Neural progenitor cell (in vitro differentiated cells): ENCODE measurements at places on chromosomes 16 and 17. TPM values are rescaled to one million over a fixed set of nuclear protein-coding genes. Genes with fewer than 3 reads are reported as not detected.

GRCh38 chr17:57956291-57957119 lies 1.3 kb upstream of the CUEDC1 start:
- no peak for DNase-seq

FOXF1 gene
- not detected in 2 replicates for total RNA-seq

DNA sequence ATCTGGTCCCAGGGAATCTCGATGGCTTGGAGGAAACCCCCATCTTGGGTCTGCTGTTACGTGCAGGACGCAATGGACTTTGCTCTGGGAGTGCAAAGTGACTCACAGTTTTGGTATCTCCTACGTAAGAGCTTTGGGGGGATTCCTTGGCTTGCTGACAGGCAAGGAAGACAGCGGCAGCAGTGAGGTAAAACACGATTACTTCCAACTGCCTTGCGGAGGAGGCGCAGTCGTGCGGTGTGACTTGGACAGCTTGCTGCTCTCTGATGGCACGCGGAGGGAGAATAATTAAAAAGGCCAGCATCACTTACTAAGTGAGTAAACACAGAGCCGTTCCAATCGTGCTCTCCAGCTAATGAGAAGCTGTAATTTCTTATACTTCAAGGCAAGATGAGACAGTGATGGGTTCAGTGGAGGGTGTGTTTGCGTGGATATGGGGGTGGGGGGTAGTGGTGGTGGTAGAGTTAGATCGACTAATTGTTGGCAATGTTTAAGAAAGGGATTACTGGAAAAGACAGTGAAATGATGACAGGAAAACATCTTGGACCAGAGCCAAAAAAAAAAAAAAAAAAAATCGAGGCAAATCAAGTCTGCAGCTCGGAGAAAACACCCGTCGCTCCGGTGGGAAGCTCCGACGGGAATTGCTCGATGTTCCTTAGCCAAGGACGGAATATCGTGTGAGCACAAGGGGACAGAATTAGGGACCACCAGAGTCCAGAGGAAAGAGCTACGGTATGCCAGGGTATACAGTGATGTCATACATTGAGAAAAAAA lies 184.8 kb upstream of the ZFHX3 start:
- DNase-seq: no peak

- DNase-seq: no peak
Observed at GRCh38 chr17:12859520-12859919, 70.2 kb downstream of the ARHGAP44 start.

SLC6A4 gene
- total RNA-seq: 0.25 TPM in 1 of 2 replicates, not detected in the other

DNA sequence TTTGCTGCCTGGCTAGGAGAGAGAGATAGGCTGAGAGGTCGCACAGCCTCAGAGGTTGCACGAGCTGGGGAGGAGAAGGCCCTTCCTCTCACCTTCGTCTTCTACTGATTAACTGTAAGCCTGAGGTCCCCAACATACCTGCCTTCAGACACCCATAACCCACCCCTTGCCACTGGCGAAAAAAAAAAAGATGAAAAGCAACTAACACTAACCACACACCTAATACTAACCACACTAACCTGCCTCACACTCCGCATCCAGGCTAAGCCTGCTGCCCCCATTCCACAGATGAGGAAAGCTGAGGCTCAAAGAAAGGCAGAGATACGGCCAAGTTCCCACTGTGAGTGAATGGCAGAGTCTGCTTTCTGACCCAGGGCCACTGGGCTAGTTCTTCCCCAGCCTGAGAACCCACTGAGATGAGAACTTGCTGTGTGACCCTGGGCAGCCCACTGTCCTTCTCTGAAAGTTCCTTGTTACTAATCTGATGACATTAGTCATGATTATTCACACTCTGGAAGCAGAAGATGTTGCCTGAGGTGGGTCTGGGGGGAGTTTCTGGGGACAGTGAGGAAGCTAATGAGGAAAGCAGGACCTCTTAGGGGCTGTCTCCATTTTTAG lies 4.6 kb downstream of the IL21R start:
- no peak for DNase-seq

DNA sequence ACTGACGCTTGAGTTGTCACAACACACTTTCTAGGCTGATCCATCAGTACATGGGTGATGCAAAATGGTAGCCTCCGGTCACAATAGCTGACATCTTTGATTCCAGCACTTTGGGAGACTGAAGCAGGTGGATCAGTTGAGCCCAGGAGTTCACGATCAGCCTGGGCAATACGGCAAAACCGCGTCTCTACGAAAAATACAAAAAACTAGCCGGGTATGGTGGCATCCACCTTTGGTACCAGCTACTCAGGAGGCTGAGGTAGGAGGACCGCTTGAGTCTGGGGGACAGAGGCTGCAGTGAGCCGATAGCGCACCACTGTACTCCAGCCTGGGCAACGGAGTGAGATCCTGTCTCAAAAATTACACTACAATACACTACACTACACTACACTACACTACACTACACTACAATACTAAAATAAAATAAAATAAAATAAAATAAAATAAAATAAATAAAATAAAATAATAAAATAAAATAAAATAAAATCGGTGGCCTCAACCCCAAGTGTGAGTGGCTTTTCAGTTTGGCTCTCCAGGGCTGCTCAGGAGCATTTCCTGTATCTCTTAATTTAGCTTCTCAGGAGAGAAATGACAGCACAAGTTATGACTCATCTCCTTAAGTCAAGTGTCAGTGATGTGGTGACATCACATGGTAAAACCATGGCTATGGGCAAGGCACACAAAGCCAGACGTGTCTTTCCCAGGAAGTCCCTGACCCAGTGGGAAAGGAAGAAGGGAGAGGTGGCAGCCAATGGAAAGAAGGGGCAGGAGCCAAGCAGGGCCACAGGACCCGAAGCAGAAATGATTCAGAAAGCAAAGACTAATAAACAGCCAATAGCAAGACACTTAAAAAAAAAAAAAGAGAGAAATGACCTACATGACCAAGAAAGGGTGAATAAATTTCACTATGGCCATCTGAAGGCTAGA lies 75.3 kb upstream of the TBC1D3K start:
- no peak for DNase-seq

HOXB4 gene
- not detected in 2 replicates for total RNA-seq

SOST gene
- total RNA-seq: 0.06 TPM in 1 of 2 replicates, not detected in the other

DNA sequence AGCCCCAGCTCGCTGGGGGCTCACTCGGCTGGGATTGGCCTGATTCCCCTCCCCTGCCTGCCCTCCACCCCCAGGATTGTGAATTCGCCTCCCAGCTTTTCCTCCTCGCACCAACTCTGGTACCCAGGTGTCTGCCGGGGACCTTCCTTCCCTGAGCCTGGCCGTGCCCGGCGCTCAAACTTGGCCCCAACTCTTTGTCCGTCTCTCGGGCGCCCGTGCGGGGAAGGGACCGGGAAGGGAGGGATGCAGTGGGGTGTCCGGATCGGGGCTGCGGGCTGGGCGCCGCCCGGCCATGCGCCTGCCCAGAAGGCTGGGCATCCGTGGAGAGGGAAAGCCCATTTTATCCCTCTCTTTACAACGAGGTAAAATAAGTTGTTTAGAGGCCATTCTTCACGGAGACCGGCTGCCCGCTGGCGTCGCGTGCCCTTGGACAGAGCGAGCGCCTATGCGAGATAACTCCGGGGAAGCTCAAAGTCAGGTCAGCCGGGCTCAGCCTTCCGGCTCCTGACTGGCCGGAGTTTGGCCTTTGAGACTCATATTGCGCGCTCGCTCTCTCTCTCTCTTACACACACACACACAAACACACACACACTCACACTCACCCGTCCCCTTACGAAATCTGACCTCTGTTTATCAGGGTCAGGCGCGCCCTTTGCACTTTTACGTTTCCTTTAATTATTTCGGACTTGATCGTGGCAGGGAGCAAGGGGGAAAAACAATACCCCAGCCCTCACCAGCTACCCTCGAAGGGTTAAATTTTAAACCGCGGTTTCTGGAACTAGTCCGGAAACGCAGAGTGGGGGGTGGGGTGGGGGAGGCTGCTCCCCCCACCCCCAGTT lies 774 bp upstream of the MAF start:
- peak; percentile 62 for DNase-seq

DNA sequence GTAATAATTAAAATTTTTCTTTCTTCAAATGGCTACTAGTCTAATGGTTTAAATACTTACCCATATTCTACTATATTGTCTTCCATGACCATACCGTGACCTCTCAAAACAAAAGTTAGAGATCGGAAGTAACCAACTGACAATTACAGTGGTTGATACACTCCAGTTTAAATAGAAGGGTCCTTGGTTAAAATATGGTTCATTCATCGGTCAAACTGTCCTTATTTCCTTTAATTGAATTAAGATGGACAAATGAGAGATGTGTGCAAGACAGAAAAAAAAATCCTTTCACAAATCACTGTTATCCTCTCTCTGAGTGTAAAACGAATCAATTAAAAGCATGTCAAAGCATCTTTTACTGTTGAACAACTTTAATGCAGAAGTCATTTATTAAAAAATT lies 214.3 kb upstream of the TBX2 start:
- DNase-seq: no peak

DNA sequence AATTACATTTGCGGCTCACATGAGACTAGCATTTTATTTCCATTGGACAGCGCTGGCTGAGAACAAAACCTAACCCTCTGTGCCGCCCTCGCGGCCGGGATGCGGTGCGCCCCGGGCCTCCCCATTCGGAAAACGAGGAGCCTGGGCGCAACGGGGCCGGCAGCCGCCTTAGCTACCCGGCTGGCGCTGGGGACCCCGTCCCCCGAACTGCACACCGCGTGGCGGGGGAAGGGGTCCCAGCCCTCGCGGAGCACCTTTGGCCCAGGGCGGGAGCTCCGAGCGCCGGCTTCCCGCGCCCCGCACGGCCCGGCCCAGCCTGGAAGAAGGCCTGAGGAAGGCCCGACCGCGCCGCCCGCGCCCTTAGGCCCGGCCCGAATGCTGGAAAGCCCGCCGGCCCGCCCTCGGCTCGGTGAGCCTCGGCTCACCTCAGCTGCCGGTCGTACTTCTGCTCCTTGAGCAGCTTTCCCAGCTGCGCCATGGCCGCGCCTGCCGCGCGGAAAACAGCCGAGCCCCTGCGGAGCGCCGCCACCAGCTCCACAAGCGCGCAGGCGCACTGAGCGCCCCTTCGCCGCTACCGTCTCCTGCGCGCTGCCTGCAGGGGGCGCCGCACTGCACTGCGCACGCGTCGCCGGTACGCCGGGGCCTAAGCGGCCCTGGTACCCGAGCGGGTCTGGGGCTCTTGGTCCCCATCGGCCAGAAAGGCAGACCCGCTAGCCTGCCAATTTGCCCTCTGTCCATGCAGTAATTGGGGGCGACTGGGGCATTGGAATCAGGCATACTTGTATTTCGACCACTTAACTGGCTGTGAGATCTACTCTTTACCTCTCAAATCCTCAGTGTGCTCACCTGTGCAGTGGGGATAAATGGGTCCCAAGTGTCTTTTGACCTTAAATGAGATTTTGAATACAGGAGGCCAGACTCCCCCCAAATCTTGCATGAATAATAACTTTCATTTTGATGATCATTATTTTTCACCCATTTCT lies at the start of gene NAE1:
Gene NAE1, minus strand, starts transcription at position 555 of the 983 bp plus-strand sequence. Its CDS starts 77 bp downstream, at position 478.
- DNase-seq: peak; percentile 98

GRCh38 chr17:82322526-82323453 lies 5.4 kb upstream of the CD7 start:
- DNase-seq: no peak

- no peak for DNase-seq
Observed at GRCh38 chr16:47562366-47562765, 101.2 kb downstream of the PHKB start.

DNA sequence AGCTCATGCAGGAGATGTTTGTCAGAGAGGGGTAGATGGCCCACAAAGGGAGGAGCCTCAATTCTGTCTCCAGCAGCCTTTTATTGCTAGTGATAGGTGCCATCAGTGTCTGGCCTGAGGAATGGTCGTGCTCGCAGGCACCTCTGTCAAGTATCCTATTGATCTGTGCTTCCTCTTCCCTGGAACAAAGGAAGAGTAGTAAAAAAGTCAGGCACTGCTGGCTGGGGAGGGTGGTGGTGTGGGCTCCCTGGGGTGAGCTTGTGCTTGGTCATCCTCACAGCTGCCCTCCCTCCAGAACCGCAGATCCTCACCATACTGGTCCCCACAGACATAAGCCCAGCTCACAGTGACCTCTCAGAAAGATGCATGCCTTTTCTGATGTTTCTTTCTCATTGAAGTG lies 15.0 kb upstream of the SALL1 start:
- no peak for DNase-seq

- DNase-seq: peak; percentile 68
Observed at GRCh38 chr16:87392821-87393679, 914 bp downstream of the MAP1LC3B start.
